ENCODE measurements at places on chromosomes 4 and X.
A peak's percentile ranks its signal among the peaks of the same experiment; 100 is the strongest.

GRCh38 chrX:39972340-39972739 lies 125.4 kb downstream of the BCOR start:
- no peak for DNase-seq

DNA sequence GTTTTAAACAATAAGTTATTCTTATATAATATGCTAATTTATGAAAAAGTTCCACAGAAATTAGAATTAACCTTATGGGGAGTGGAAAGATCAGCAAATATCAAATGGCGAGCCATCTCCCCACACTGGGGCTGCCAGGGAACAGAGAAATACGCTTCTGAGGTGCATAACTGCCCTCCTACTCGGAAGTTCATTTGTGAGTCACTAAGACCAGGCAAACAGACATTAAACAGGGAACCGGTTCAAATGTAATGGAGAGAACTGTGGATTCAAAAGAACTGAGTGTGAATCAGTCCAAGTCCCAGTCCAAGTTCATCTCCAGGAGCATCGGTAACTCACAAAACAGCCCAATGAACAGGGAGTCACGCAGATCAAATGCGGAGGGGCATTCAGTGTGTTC lies 11.4 kb upstream of the S100G start:
- no peak for DNase-seq

- no peak for DNase-seq
These were observed 607.4 kb upstream of the PITX2 start for GRCh38 chr4:111230265-111230664.

DNA sequence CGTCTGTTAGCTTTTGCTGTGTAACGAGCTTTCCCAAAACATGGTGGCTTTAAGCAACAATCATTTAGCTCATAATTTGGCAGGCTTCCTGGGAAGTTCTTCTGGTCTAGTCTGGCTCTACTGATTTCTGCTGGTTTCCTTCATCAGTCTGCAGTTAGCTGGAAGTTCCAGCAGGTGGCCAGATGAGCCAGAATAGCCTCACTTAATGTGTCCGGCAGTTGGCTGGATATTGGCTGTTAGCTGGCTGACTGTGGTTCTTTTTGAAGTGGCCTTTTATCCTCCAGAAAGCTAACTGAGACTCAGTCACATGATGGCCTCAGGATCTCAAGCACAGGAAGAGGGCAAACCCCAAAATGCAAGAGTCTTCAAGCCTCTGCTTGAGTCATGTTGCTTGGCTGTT lies 34.9 kb downstream of the FTHL17 start:
- DNase-seq = no peak

DNA sequence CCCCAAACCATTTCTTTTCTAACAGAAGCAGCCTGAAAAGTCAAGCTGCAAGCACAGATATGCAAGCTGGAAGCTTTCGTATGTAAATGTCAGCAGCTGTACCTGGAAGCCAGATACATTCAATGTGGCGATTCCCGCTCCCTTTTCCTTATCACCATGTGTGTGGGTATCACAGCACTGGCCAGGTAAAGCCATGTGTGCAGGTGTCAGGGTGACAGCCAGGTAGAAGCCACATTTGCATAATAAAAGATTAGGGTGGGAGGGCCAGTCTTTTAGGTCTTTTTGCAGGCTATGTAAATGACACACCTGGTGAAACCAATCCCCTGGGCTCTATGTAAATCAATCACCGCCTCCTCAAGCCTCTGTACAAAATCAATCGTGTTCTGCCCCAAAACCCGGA lies 50.1 kb downstream of the RXFP1 start:
- no peak for DNase-seq

DNA sequence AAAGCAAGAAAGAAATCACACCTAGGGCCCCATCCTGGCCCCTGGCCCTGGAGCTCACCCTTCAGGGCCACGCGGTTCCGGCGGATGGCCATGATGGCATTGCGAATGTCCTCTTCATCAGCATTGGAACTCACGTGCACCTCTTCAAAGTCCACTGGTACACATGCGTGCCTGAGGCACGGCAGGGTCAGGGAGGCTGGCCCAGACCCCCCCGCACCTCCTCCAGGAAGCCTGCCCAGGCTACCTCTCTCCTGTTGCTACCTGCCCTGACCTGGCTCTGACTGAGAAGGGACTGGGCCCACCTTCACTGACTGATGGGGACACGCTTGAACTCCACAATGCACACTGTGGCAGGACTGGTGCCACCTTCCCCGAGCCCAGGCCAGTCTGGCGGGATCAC lies 4.5 kb downstream of the IDH3G start:
- no peak for DNase-seq

GRCh38 chr4:127747883-127748282 lies 17.7 kb downstream of the SLC25A31 start:
- DNase-seq = no peak

DNA sequence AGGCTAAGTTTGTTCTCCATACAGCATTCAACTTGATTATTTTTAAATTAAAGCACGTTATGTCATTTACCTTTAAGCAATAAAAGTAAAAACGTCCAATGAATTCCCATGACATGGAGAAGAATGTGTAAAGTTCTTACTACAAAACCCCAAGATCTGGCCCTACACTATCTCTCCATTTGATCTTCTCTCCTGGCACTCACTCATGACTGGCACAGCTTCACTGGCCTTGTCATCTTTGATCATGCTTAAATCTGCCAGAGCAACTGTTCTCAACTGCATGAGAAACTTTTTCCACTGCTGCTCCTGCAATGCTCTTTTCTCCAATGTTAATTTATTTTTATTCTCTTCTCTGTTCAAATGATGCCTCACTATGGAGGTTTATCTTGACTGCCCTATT lies 1109.0 kb upstream of the IGFBP7 start:
- DNase-seq = no peak

DNA sequence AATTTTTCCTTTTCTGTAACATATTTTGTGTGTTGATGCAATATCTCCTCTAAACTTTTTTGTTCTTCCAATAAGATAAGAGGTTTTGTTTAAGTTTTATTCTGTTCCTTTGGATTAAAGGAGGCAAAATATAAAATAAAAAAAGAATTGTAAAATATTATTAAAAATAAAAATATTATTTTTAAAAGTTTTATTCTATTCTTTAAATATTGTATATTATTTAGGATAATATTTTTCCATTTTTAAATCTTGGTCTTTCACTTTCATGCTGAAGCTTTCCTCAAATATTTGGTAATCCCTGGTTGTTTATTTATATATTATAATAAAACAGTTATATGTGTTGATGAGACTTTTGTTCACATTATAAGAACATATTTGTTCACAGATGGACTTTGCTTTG lies 187.9 kb upstream of the PDE5A start:
- no peak for DNase-seq

DNA sequence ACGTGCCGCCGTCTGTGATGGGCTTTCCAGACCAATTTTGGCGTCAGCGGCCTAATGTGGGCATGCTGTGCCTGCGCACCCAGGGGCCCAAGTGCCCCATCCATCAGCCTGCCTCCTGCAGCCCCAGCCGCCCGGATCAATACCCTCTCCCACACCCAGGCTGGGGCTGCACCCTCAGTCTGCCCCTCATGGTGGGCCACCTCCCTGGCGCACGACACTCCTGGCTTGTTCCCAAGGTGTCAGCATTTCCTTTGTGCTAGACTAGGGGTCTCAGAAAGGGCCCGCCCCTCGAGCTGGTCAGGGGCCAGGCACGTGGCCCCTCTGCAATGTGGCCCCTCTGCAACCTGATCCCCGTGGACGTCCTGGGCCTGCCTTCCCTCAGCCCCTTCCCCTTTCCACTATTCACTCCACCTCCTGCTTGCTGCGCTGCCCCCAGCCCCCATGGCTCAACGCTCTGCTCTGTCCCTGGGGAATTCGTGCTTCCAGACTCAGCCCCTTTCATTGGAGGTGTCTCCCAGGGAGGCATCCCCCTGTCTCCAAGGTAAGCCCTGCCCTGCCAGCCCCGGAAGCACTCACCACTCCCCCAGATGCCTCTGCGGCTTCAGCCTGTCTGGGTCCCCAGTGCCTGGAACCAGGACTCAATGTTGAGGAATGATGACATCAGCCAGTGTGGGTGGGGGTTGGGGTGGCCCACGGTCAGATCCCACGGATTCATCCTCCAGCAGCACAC lies 130.8 kb downstream of the HMX1 start:
- no peak for DNase-seq

GRCh38 chr4:153045111-153045982 lies 109.2 kb downstream of the FHDC1 start:
- DNase-seq = no peak

GRCh38 chr4:83552924-83553323 lies 17.0 kb downstream of the GPAT3 start:
- no peak for DNase-seq

GRCh38 chr4:68175562-68176155 lies 46.0 kb upstream of the TMPRSS11F start:
- DNase-seq = no peak

DNA sequence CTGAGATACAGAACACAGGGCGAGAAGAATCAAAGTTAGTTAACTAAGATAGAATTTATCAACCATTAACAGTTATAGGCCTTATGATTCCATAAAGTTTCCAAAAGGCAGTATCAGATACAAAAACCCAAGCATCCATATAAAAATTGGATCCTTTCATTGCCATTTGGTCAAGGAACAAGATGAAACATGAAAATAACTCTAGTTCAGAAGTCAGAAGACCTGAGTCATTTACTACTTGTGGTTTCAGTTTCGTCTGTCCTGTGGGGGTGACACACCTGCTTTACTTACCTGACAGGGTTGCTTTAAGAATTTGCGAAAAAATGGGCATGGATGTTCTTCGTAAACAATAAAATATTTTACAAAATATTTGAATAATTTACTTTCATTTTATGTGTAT lies 130.8 kb downstream of the ANAPC10 start:
- DNase-seq = no peak

GRCh38 chrX:153875391-153876111 lies 10.4 kb downstream of the L1CAM start:
- peak; percentile 37 for DNase-seq

GRCh38 chr4:55615008-55615407 lies 21.1 kb downstream of the NMU start:
- DNase-seq = no peak

DNA sequence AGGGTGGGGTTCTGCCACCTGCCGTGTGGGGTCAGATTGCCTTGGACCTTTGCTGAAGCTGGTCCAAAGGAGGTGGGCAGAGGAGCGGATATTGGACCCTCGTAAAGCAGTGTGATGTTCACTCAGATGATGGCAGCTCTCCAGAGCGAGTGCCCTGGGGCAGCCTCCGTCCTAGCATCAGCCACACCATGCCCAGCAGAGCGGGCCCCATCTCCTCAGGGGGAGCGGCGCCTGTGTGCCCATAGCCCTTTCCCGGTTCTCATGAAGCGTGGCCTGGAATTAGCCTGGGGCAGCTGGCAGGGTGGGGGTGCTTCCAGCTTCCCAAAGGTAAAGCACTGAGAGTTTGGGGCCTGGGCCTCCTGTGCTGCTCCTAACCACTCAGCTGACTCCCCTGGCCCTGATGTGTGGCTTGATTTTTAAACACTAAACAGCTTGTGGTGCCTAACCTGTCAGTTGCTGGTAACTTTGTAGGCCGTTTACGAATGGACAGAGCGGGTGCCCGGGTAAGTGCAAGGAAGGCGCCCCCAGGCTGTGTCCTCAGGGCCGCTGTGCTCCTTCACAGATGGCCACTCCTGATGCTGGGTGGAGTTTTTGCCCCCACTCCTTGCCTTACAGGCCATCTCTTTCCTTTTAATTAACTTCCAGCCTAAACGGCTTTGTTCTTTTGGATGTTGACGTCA lies 36.0 kb downstream of the NOP14 start:
- no peak for DNase-seq

DNA sequence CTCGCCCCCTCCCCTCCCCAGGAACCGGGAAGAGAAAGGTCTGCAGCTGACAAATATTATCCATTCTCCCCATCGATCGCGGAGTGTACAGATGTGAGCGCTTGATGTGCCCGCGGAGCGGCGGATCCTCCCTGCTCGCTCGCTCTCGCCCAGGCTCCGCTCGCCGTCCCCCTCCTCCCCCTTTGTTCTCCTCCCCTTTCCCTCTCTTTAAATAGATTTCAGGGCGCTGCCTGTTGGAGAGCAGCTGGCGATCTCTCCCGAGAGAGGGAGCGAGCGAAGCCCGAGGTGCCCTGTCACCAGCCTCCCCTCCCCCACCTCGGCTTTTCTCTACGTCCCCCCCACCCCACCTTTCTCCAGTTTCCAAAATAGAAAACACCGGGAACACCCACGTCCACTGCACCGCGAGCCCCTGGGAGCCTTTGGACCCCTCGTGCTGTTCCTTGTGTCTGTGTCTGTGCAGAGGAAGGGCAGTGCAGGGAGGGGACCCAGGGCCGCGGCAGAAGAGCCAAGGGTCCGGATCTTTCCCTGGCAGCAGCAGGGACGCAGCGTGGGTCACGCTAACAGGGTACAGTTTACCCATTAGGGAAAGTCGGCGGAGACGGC lies 56.6 kb upstream of the BCOR start:
- DNase-seq = no peak

GRCh38 chrX:119753639-119754257 lies 4.6 kb upstream of the SOWAHD start:
- DNase-seq = no peak

DNA sequence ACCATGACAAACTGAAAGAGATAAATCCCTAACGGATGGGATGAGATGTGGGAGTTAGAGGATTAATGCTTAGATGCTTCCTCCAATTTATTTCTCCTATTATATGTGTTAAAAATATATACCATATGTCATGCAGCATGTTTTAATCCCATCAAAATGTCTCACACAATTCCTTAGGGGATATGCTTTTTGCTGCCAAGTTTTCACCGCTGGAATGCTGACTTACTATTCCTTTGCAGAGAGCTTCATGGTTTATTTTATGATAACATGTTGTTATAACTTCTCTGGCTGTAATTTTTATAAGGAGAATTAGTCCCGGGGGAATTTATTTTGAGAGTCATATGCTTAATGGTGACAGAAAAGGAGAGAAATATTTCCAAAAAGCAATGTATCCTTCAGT lies 670.3 kb downstream of the IL1RAPL1 start:
- no peak for DNase-seq

DNA sequence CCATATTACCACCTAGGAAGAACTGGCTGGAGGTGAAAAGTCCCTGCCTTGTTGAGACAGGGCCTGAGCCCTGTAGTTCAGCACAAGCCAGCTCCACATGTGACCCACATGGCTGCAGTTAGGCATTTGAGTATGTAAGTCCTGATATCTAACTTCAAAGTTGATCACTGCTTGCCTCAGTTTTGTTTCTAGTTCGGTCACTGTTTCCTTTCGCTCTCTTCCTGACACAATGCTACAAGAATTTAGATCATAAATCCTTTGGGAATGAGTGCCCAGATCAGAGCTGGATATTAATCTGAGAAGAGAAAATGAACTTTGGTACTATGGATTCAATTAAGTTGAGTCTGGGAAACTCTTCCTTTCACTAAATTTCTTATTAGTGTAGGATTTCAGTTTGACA lies 48.4 kb downstream of the AKAP4 start:
- DNase-seq = no peak

Measured in stimulated activated CD8-positive, alpha-beta memory T cell treated with anti-CD3 and anti-CD28 coated beads, Interleukin-7, amount 100 ng/mL, for 24 hours (primary cell).